Stimulated activated CD8-positive, alpha-beta memory T cell treated with anti-CD3 and anti-CD28 coated beads, Interleukin-7, amount 100 ng/mL, for 1 hour (primary cell): ENCODE measurements at places on chromosomes 5 and 9.

DNA sequence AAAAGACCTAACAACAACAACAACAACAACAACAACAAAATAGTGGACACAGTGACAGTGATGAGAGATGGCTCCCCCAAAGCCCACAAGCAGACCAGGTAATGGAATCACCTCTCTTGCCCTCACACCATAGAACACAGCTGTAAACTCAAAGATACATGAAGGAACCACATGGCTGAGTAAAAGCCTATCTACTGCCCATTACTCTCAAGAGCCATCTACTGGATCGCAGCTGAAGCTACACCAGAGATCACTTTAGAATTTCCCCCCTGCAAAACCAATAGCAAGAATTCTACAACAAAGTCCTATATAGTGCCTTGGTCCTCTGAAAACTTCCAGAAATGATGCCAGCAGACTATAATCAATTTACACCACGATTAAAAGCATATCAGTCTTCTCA is 1537.6 kb upstream of the CDH9 start:
- no peak for DNase-seq

GRCh38 chr9:135146766-135147473 is 59.5 kb downstream of the OLFM1 start:
- no peak for DNase-seq

DNA sequence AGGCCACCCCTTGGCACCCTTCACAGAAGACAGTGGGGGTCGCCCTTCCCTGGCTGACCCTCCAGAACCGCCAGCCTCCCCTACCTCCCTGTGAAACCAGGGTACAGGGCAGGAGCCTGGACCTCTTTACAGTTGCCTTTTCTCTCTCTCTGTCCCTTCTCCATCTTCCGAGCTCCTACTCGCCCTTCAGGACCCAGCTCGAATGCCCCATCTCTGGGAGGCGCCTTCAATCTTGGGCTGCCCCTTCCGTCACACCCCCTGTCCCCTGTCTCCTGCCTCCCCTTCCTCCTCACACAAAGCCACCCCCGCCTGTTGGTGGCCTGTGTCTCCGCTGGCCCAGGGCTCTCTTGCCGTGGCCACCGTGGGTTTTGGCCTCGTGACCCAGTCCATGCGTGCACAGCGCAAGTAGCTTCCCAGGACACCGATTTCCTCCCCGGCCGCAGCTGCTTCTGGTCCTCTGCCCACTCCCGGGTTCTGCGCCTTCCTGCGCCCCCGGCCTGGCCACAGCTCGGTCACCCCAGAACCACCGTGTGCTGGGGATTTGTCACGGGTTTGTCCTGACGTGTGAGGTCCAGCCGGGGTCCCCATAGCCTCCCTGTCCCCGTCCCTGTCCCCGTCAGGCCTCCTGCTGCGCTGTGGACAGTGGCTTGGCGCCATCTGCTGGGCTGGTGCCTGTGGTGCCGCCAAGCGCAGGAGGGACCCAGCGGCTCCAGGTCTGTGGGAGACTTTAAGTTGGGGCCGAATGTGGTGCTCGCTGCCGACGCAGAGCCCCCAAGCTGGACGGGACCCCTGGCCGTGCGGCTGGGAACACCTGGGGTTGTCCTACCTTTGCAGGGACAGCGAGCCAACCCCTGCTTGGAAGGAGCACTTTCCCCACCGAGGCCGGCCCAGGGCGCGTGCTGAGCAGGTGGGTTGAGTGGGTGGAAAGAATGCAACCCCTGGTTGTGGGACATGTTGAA is 4.0 kb upstream of the TMEM250 start:
- peak; percentile 56 for DNase-seq

- DNase-seq: peak; percentile 18
Observed at GRCh38 chr5:59810041-59810440, 83.5 kb downstream of the PDE4D start.

GRCh38 chr9:128231638-128232527 is 28.7 kb downstream of the DNM1 start:
- no peak for DNase-seq

GRCh38 chr9:27940535-27940934 is 367.3 kb upstream of the C9orf72 start:
- DNase-seq: no peak

GRCh38 chr9:42386477-42386876 is 203.0 kb downstream of the SPATA31A6 start:
- no peak for DNase-seq

DNA sequence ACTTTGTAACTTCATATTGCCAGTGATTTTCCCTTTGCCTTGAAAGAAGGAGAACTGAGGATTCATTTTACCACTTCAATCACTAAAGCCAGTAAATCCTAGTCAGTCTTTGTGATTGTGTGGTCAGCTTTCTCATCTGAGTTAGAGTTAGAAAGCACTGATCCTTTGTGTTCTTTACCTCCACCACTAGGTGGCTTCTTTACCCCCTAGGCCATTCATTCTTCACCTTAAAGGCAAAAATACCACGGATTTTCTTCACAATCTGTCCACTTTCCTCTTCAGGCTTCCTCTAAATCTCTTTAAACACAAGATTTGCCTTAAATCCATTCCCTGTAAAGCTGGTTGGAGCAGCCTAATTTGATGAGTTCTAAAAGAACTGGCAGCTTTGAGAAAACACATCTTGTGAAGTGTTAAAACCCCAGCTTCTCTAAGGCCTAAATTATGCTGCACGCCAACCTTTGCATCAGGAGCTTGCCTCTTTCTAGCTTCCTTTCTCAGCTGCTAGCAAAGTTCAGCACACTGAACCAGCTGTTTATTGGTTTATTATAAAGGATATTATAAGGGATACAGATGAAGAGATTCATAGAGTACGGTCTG is 20.4 kb downstream of the BDP1 start:
- no peak for DNase-seq

DNA sequence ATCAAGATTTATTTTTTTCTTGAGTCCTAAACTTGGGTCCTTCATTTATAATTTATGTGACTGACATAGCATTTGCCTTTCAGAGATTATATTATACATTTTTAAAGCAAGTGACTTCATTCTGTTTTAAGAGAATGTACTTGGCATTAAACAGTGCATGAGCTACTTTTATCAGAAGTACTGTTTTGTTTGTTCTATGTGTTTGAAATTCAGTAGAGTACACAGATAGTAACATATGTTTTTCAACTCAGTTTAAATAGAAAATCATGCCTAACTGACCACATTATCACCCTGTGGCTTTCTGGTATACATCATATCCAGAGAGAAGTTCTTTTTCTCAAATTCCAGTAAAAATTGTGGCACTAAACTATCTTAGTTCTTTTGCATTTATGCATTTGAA is 335.3 kb upstream of the CDH18 start:
- DNase-seq: no peak

DNA sequence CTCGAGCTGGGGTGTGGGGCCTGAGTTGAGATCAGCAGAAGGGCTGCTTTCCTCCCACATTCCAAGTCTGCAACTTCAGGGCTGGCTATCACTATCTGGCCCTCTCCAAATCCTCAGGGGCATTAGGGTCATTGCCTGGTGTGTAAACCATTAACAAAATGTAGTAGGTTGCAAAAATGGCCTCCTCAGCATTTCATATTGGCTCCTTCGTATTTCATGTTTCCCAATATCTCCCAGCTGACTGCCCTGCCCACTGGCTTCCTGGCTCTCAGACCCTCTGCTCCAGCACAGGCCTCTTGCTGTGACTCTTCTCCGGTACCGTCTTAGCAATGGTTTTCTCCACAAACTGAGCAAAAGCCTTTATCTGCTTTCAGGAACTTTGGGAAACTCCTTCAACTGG is 113.8 kb downstream of the GADD45G start:
- no peak for DNase-seq
